B cell (primary cell): ENCODE measurements at places on chromosomes 11 and 22. TPM values are rescaled to one million over a fixed set of nuclear protein-coding genes. Genes with fewer than 3 reads are reported as not detected.

DNA sequence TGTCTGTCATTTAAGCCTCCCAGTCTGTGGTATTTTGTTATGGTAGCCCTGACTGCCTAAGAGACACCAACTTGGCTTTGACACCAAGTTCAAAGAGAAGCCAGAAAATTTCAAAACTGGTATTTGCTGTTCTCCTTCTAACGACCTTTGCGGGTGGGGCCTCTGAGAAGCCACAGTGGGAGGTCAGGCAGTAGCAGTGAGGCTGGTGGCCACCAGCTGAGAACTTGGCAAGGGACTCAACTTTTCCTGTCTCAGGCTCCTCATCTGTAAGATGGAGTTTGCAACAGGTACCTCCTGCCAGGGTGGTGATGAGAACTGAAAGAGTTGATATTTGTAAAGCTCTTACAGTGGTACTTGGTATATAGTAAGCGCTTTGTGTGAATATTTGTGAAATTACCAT lies 183.4 kb downstream of the BCR start:
- no peaks in the 10 kb centered on the region for H3K4me1 ChIP-seq
- H3K36me3 ChIP-seq, result no peaks in the 10 kb centered on the region

DNA sequence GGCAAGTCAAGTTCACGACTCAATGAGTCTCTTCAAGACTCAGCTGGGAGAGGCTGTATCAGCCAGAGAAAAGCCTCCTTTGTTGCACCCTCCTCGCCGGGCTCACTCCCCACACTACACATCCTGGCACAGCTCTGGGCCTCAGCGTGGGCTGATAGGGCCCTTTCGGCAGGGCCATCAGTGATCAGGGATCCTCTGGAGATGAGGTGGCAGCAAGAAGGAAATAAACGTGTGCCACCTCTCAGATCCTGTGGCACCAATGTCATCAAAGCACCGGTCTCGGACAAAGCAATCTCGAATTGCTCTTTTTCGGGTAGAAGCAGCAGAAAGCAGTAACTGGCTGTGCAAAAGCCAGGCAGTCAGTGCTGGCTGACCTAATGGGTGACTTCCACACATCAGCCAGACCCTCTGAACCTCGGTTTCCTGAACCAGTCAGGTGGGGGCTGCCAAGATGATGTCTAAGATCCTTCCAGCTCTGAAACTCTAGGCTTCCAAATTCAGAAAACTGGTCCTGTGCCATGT lies 2.1 kb downstream of the EHD1 start:
- H3K27me3 ChIP-seq, result no peaks in the 10 kb centered on the region
- H3K36me3 ChIP-seq, result no peaks in the 10 kb centered on the region

- H3K27me3 ChIP-seq, result no peaks in the 10 kb centered on the region
- no peak for DNase-seq
- H3K36me3 ChIP-seq, result no peaks in the 10 kb centered on the region
- no peak overlapping the region for H3K4me3 ChIP-seq
- H3K27ac ChIP-seq, result no peak overlapping the region
Measured at GRCh38 chr11:26424255-26424654, 92.3 kb downstream of the ANO3 start.

Gene IL17RA
- polyA plus RNA-seq, result 7.0 and 8.1 TPM in 2 replicates

- no peaks in the 10 kb centered on the region for H3K27me3 ChIP-seq
- H3K27ac ChIP-seq, result no peak overlapping the region
- H3K4me3 ChIP-seq, result no peak overlapping the region
- H3K4me1 ChIP-seq, result no peaks in the 10 kb centered on the region
Measured at GRCh38 chr11:28146123-28146751, 38.0 kb downstream of the METTL15 start.

- DNase-seq, result no peak
- no peak overlapping the region for H3K4me3 ChIP-seq
- H3K4me1 ChIP-seq, result no peaks in the 10 kb centered on the region
- no peaks in the 10 kb centered on the region for H3K36me3 ChIP-seq
- no peaks in the 10 kb centered on the region for H3K27me3 ChIP-seq
Measured at GRCh38 chr11:19738124-19738523, 25.5 kb downstream of the NAV2 start.

GRCh38 chr22:27512283-27512761 lies 289.2 kb downstream of the MN1 start:
- DNase-seq, result no peak
- H3K27me3 ChIP-seq, result no peaks in the 10 kb centered on the region

DNA sequence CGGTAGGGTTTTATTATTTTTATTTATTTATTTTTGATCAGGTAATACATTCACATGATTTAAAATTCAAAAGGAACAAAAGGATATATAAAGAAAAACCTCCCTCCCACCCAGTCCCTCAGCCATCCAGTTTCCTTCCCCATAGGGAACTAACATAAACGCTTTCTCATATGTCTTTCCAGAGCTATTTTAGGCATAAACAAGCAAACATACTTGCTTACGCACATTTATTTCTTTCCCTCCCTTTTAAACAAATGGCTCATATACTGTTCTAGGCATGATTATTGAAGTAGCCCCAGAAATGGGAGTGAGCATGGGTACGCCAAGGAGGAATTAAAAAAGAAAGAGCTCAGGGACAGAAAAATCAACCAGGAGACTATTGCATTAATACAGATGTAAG lies 63.7 kb downstream of the LIF start:
- no peak overlapping the region for H3K27ac ChIP-seq
- H3K4me1 ChIP-seq, result no peaks in the 10 kb centered on the region
- H3K4me3 ChIP-seq, result no peak overlapping the region
- DNase-seq, result no peak
- H3K36me3 ChIP-seq, result no peaks in the 10 kb centered on the region
